Stimulated activated CD4-positive, alpha-beta T cell treated with anti-CD3 and anti-CD28 coated beads, Interleukin-1b, Interleukin-23, amount 100 ng/mL, for 24 hours (primary cell): ENCODE measurements at places on chromosomes 5 and 9.

DNA sequence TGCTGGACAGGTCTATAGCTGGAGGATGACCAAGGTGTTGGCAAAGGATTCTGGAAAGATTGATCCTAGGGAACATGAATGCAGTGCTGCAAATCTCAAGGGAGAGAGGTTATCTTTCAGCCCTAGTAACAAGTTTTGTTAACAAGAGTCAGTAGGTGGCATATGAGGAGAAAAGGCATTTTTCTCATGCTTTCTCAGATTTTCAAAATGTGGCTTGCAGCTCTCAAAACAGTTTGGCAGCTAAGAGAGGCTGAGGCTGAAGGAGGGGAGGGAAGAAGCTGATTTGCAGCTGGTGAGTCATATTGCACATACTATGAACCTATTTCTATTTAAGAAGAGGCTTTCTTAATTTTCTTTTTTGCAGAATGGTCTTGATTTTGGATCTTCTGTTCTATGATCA is 64.3 kb upstream of the PCA3 start:
- DNase-seq, result no peak

GRCh38 chr9:3698076-3698475 is 172.3 kb upstream of the RFX3 start:
- no peak for DNase-seq

DNA sequence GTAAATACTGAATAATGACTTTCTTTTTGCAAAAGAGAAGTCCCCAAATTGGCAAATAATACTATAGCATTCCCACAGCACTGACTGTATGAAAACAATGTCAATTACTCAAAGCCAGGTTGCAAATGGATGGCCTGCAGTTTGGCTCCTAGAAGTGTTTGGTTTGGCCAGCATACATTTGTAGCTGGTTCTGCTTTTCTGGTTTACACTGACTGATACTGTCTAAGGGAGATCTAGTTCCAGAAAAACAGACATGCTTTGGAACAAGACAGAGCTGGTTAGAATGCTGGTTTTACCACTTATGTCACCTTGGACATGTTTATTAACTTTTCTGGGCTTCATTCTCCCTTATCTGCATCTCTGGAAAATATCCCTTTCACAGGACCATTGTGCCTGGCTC is 81.5 kb upstream of the TRPM3 start:
- no peak for DNase-seq

- no peak for DNase-seq
Measured at GRCh38 chr5:41154491-41154890, 58.8 kb downstream of the C6 start.

DNA sequence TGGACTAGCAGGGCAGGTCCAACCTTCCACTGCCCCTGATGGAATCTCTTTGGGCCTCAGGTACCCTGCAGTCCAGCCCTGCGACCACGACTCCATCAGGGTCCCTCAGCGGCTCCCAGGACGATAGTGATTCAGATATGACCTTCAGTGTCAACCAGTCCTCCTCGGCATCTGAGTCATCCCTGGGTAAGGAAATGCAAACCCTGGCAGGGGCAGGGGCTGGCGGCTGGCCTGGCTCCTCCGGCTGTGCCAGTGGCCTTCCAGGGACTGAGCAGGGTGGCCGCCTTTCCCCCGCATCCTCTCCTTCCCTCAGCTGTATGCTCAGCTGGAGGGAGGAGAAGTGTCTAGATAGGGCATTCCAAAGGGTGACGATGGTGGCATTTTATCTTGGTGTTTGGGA is 45.0 kb downstream of the NEURL1B start:
- DNase-seq, result no peak

DNA sequence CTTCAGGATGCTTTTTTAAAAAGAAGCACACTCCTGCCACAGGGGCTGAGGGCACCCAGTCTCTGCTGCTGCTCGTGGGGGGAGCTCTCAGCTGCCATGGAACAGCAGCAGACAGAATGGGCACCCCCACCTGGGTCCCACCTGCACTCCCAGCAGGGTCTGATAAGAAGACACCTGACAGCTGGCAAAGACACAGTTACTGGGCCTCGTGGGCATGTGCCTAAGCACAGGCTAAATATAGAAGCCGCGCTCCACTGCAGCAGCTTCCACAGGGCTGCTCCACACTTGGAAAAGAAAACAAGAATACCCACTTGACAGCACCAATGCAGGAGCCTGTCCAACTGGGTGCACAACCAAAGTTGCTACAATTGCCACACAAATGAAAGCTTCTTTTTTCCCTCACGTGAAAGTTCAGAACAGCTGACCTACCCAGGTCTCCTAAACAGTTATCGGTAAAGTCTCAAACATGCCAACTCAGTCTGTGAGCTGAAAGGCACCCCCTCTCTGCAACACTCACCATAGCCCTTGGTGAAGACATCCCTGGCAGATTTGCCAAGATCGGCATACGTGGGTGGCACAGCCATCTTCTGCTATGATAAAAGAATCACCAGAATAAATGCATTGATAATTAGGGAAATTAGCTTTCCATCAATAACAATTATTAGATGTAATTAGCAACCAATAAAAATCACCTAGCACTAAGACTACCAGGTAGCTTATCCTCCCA is 12.2 kb downstream of the VDAC1 start:
- DNase-seq, result no peak

- no peak for DNase-seq
Measured at GRCh38 chr5:84453405-84453804, 68.7 kb upstream of the EDIL3 start.

- no peak for DNase-seq
Measured at GRCh38 chr9:133667759-133668450, 31.7 kb downstream of the DBH start.

- DNase-seq, result no peak
Measured at GRCh38 chr5:154368041-154368800, 77.6 kb upstream of the SAP30L start.

DNA sequence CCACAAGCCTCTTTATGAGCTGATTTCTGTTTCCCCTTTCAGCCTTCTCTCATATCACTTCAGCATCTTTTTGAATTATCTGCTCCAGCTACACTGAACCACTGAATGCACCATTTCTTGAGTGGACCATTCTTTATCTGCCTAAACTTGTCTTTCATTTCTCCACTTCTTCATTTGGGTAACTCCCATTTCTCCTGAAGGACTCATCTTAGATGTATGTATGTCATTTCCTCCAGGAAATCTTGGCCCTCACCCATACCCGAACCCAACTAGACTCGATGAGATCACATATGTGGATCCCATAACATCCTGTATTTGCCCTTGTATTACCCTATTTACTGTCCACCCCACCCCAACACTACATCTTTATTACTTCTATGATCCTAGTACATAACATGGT is 249.8 kb downstream of the KIF4B start:
- DNase-seq, result no peak

DNA sequence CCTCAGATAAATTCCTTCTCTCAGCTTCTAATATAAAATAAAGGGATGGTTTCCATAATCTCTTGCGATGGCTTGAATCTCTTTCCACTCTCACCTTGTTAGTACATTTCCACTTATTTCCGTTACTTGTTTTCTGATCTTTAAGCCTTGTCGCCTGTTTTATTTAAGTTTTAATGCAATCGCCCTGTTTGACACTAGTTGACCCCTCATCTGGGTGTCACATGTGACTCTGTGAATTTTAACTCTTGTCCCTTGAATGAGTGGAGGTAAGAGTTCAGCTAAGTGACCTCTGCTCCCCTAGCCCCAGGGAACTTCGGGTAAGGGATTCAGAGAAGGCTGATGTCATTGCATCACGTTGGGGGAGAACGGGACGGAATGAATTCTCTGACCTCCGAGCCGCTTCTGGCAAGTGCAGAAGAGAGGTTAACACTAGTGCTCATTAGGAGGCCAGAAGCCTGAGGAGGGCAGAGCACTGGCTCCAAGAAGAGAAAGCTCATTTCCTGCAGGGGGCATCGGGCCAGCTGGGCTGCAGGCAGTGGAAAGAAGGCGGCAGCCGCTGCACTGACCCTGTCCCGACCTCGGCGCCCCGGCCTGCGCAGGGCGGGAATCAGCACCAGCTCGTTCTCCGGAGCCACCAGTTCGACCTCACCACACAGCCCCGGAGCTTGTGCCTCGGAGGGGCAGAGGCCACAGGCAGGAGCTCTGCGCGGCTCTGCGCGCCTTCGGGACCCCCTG is 569 bp downstream of the HINT2 start:
- DNase-seq, result no peak

DNA sequence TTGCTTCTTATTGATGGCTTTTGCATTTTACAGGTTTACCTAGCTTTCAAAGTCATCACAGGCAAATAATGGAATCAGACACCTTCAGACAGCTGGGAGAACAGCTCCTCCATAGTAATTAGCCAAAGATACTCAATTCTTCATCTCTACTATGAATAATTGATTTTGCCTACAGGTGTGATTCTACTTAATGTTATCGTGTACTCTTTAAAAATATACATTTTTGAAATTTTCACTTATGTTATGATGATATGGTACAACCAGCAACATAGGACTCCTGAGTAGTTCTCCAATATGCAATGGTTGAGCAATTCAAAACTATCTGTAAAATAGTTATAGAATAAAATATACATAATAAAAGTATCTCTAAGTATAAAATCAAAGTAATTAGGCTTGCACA is at the start of gene TAS2R1:
TAS2R1 (minus strand) TSS at position 101 of the 400 bp plus-strand sequence. CDS start 319 bp downstream, outside the sequence.
- no peak for DNase-seq

DNA sequence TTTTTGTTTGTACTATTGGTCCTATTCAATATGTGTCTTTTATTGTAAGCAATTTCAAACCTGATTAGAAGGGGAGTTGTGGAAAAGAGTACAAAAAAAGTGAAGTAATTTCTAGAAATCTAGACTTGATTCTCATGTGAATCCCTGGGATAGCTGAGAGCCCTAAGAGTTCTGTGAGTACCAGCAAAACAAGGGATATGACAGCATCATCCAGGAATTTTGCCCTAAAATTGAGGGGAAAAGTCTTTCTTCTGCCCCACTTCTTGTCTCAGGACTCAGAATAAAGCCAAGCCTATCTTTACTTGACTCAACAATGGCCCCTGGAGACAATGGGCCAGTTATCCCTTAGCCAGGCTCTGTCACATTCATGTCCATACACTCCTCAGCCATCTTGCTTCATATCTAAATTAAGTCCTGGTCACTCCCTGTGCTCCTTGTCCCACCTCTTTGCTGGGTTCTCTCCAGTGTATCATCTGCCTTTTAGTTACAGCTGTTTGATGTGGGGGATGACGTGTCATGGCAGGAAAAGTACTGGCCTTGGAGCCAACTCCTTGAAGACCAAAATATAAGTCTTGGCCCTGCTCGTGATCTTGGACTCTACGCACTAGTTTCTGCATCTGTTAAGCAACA is 81.2 kb downstream of the ADAMTS12 start:
- DNase-seq, result no peak

- no peak for DNase-seq
Measured at GRCh38 chr5:113548396-113548795, 34.9 kb downstream of the YTHDC2 start.

DNA sequence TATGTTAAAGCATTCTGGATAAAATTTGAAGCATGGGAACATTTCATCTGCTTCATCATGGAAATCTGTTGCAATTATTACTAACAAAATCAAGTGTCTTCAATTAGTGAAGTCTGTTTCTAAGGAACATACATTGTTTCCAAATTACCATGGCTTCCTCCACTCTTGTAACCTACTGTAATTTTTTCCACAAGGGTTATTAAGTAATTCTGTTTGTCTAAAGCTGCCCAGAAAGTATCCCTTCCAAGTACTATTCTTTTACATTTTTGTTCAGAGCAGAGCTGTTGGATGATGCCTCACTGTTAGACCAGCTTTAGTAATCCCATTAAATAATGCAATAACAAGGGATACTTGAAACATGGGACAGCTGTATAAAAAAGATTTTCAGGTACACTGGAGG is 483.5 kb upstream of the CD180 start:
- no peak for DNase-seq

GRCh38 chr5:137414112-137414755 is 84.9 kb downstream of the SPOCK1 start:
- DNase-seq, result no peak

GRCh38 chr5:158124606-158125316 is 265.8 kb upstream of the CLINT1 start:
- no peak for DNase-seq

DNA sequence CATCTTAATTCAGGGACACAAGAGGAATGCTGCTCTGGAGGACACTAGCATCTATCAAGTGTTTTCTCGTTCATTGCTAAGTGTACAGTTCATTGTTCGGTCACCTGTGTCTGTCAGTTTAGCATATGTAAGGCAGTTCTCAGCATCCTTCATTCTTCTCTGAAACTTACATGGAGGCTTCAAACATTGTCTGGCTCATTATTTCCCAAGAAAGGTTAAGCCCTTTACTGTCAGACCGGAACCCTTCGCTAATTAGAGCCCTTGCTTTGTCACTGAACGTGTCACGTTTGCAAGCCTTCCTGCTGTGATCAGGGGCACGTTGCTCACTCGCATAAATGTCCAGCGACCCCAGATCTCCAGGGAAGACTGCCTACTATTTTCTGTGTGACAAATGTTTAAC is 62.3 kb upstream of the RIOK2 start:
- DNase-seq, result no peak

DNA sequence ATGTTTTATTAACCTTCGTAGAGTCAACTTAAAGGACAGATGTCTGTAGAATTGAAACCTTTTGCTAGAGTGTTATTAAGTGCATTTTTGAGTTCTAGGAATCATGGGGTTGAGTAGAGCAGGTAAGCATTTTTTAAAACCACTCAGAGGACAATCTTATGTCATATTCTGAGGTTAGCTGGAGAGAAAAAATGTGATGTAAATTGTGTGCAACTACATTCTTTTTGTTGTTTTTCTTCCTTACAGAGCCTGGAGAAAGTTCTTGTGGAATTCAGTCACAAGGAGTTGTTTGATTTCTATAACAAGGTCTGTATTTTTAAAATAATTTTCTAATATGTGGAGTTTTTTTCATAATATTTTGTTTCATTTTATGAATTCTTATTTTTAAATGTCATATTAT is 206.4 kb downstream of the COMMD10 start:
- DNase-seq, result no peak

- no peak for DNase-seq
Measured at GRCh38 chr5:153212471-153212870, 278.0 kb upstream of the GRIA1 start.

- DNase-seq, result no peak
Measured at GRCh38 chr9:116695438-116695837, 8.3 kb downstream of the TRIM32 start.

DNA sequence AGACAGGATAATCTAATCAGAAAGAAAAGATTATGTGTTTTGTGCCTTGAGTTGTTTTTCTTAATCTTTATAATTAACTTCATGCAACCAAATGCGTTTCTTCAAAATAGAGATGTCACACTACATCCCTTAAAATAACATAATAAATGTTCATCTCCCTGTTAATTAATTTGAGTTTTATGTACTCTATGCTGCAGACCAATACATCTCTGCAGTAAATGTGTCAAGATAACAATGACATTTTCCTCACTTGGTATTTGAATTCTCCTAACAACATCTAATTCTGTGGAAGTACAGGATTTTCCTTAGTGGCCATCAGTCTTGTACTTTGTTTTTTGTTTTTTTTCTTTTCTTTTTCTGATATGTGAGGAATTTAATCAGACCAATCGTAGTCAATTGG is 279.2 kb upstream of the TYRP1 start:
- DNase-seq, result no peak

GRCh38 chr5:95432779-95433178 is 41.6 kb downstream of the FAM81B start:
- no peak for DNase-seq

- DNase-seq, result no peak
Measured at GRCh38 chr9:105425816-105426433, 21.9 kb upstream of the FSD1L start.
